Nephron progenitor cell (in vitro differentiated cells): ENCODE measurements at places on chromosomes 1 and 21.

- DNase-seq, result no peak
Observed at GRCh38 chr21:37219761-37220432, 47.2 kb downstream of the VPS26C start.

DNA sequence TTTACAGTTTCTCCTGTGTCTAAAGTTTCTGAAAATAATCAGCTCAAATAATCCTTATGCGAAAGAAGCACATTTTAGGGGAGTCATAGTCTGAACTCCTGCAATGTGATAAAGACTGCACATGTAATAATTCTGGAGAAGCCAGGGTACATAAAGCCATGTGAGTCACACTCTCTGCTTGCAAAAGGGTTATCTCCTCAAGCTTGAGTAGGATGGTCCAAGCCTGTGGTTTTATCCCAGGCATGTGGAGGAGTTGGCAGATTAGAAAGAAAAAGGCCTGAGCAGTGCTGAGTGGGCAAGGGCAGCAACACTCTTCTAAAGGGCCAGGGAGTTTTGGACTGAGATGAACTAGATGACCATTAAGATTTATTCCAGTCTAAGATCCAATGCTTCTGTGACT lies 220.4 kb downstream of the RHOU start:
- DNase-seq, result no peak

DNA sequence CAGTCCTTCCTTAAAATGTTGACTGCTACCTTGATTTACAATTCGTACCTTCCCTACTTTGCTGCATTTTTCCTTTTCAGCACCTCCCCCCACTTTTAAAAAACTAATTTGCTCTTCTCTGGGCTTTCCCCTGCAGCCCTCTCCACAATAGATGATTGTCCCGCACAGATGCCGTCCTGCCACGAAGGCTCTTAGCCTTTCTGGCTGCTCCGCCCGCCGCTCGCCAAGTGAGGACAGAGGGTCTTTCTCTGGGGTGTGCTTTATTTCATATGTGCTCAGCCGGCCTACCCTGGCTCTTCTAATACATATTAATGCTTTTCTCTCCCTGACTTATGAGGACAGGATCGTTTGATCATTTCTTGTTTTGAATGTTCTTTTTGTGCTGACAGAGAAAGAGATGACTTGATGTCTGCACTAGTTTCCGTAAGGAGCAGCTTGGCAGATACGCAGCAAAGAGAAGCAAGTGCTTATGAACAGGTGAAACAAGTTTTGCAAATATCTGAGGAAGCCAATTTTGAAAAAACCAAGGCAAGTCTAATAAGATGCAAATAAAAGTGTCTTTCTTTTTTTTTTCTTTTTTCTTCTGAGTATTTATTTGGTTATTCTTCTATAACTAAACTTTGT lies 60.6 kb downstream of the SDCCAG8 start:
- no peak for DNase-seq

DNA sequence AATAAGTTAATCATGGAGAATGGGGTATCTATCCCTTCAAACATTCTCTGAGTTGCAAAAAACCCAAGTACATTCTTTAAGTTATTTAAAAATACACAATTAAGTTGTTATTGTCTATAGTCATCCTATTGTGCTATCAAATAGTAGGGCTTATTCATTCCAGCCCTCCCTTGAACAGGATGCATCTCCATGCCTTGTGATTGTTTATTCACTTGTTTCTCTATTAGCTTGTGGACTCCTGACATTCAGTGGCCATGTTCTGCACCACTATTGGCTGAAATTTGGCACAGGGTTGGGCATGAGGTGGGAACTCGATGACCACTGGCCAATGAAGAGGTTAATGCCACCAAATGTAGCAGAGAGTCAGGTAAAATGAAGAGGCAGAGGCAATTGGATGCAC lies 272.8 kb downstream of the TNR start:
- no peak for DNase-seq

GRCh38 chr1:41641941-41642527 lies 157.6 kb upstream of the EDN2 start:
- DNase-seq, result no peak

DNA sequence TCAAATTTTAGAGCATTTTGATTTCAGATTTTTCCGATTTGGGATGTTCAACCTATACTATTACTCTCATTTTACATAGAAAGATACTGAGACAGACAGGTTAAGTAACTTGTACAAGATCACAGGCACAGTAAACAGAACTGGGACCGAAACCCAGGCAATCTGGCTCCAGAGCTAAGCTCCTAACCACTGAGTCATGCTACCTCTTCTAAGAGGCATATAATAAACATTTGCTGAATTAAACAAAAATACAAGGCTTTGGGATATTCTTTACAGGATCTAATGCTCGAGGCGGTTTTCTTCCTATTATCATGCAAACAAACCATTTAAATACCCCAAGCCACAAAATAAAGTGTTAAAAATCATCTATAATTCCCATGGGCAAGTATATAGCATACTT lies 50.3 kb downstream of the MCOLN2 start:
- no peak for DNase-seq

DNA sequence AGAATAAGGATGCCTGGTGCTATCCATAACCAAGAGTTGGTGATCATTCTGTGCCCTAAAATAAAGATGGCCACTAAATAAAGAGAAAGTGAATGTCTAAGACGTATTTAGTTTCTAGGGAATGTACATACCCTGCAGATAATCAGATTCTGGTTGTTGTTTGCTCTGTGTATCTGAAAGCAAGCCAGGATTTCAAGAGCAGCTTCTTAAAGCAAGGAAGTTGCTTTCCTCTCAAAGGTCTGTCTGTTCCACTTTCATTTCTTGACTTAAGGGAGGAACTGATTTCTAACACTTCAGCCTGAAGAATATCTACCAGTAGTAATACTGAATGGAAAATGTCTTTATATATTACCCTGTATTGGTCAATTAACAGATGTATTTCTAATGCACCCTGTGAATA lies 88.8 kb downstream of the KIF1B start:
- no peak for DNase-seq
